GM10248 (cell line): ENCODE measurements at places on chromosomes 7 and 10.

GRCh38 chr7:11177793-11178192, 204.1 kb downstream of the PHF14 start:
- no peak for DNase-seq

DNA sequence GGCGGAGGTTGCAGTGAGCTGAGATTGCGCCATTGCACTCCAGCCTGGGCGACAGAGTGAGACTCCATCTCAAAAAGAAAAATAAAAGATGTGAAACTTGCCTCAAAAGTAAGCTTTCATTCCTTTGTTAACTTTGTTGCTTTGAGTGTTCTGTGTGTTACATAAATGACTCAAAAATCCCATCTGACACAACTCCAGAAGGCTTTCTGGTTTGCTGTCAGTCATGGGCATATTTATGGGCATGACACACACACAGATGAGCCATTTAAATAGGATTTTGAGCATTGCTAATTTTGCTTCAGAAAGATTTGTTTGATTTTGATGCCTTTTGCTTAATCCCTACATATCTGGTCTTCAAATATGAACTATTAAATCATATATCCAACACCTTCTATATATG, 82.6 kb downstream of the CACNB2 start:
- DNase-seq: no peak

DNA sequence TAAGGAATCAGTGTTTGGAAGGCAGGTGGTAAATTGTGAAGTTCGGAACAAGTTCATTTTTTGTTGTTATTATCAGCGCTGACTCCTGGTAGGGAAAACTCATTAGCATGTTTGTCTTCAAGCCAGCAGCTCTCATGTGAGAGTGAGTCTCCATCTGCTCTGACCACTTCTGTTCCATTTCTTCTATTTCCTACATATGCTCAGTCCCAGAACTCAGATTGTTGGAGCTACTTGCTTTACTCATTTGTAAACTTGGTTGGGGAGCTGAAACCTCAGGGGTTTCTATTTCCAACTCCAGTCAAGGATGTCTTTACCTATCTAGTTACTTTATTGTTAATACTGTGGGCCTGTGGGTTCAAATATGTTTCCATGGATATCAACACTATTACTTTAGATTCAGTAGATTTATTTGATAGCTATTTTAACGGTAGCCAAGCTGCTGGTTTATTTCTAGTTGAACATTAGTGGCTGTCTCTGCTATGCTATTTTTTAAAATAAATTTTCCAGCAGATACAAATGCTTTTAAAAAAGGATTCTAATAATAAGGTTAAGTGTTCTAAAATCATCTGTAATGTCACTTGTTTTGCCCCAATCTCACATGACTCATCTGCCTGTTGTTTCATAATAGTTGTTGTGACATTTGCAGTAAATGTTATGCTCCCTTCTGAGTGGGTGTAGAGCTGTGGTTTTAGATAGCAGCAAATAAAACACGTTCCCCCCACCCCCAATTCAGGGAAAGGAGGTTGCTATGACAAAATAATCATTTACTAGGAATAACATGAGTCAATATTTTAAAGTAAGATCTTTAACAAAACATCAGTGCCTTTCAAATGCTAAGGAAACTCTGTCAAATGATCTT, 143.3 kb downstream of the HDAC9 start:
- no peak for DNase-seq

- no peak for DNase-seq
Measured at GRCh38 chr7:149644754-149645153, 128.6 kb downstream of the ZNF467 start.

GRCh38 chr10:84957427-84957826, 629.0 kb downstream of the CCSER2 start:
- DNase-seq: no peak

DNA sequence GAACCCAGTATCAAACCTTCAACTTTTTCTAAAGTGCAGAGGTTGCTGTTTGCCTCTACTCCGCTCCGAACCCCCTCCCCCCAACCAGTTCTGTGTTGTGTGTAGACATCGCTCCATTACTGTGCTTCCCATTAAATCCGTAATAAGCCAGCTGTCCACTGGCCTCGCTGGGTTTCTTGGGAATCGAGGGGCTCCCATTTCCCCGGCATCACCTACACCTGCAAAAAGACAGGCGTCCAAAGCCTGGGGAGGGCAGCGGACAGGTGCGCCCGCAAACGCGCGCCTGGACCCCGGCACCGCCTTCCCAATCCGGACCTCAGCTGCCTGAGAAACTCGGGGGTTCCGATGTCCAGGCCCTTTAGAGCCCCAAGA, 631 bp downstream of the RTKN2 start:
- DNase-seq: peak; percentile 11

GRCh38 chr10:27998178-27998953, 513 bp downstream of the ODAD2 start:
- DNase-seq: no peak

DNA sequence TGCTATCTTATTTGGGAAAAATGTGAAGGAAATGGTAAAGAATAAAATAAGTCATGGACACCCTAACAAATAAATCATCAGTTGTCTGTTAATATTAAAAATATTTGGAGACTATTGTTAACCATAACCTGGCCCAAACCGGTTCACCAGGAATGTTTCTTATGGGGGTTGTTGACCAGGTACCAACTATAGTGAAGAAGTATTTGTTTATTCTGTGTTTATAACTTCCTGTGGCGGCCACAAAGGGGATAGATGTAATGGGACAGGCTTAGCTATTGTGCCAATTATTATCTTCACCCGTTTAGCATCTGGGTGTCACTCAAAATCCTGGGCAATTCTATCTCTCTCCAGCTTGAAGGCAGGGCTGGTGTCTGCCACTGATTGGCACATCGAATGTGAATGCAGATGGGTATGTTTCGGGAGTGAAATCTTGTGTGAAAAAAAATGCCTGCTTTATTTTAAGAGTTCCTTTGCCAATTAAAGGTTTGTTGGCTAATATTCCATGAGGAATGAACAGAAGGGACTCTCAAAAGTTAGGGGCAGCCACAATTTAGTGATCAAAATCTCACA, 500.9 kb downstream of the ARL4A start:
- DNase-seq: no peak

- DNase-seq: no peak
Measured at GRCh38 chr7:2242541-2243429, 759 bp downstream of the NUDT1 start.

DNA sequence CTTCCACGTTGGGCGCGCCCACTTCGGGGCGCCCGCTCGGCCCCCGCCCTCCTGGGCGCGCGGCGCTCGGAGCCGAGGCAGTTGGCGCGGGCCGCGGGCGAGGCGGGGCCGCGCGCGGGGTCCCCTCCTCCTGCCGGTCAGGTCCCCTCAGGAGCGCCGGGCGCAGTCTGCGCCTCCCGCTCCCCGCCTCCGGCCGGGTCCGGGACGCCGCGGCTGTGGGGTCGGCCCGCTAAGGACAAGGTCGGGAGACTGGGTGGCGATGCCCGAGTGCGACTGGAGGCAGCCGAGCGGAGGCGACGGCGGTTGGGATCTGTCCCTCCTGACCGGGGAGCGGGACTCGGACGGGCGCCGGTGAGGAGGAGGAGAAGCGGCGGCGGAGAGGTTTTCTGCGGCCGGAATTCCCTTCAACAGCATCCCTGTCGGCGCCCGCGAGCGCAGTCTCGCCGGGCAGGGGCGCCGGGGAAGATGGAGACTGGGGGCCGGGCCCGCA, at the start of gene ATRNL1:
Gene ATRNL1, plus strand, starts transcription at position 80 of the 490 bp plus-strand sequence. Its CDS starts 386 bp downstream, at position 466.
- peak; percentile 47 for DNase-seq

DNA sequence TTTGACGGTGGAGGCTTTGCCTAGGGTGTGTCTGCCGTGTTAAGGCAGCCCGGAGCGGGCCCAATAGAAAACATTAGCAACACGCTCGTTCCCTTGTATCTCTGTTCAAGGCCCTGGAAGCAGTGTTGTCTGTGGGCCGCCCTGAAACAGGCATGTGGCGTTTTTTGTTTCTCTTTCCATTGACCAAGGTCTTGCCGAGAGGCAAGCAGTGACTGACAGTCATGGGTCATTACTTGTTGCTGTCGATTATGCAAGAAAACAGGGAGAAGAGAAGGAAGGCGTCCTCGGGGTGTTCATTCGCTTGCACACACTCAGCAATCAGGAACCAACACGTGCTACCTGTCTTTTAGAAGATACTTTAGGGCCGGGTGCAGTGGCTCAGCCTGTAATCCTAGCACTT, 92.5 kb downstream of the EZH2 start:
- DNase-seq: no peak

- no peak for DNase-seq
Measured at GRCh38 chr7:90320801-90321494, at the start of gene FAM237B. FAM237B (minus strand) TSS chr7:90321304; CDS start chr7:90319748, 1,556 bp downstream.

GRCh38 chr7:27424749-27425148, 182.1 kb downstream of the EVX1 start:
- DNase-seq: no peak

DNA sequence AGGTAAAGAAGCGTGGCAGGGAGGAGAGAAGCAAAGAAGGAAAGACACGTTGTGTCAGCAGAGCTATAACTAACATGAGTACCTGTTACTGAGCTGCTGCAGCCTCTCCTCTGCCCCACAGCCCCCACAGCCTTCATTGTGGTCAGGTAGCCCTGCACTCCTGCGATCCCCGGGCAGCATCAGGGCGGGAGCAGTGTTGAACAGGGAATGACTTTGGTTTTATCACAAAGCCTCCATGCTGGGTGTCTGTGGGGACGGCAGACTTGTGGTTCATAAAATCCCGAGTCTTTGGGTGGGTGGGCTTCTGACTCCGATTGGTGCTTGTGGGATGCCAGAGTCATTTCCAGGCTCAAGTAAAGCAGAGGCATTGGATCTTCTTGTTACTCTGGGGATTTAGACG, 14.8 kb upstream of the PRKAG2 start:
- no peak for DNase-seq

GRCh38 chr10:76091926-76092325, 660.5 kb downstream of the LRMDA start:
- DNase-seq: no peak

DNA sequence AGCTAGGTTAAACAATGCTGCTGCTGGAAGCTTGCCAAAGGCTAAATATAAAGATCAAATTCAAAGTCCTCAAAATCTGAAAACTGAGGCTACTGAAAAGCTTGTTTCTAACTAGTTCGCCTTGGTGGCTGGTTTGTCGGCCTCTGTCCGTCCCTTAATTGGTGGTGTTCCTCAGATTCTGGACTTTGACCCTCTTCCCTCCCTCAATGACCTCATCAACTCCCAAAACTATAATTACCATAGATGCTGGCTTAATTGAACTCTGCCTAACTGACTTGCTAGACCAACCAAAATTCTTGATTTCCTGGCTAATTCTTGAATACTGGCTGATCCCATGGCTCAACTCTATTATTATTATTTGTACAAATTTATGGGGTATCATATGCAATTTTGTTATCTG, 15.6 kb downstream of the ARHGAP21 start:
- DNase-seq: no peak

DNA sequence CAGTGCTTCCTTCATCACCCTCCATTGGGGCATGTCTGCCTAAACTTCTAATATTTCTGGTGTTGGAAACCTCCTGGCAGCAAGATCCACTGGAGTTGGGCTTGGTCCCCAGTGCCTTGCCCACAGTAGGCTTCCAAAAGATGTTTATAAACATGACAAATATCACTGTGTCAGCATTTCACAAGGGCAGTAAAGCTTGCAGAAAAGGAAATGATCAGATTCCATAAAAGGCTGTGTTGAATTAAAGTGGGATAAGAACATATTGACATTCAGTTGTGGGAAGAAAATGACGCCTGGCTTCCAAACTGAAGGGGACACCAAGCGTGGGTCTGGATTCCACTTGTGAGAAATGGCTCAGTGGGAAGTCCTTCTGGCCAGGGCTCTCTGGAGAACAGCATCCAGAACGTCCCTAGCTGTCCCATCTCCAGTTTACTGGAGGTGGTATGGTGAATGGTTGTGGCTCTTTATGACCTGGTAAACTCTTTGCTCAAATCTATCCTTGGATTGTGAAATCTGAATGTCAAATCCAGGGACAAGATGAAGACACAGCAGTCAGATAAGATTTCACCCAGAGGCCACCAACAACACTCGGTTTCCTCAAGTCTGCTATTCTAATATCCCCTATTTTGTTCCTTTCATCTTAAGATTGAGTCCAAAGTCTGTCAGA, 287.2 kb downstream of the TNS3 start:
- DNase-seq: no peak

DNA sequence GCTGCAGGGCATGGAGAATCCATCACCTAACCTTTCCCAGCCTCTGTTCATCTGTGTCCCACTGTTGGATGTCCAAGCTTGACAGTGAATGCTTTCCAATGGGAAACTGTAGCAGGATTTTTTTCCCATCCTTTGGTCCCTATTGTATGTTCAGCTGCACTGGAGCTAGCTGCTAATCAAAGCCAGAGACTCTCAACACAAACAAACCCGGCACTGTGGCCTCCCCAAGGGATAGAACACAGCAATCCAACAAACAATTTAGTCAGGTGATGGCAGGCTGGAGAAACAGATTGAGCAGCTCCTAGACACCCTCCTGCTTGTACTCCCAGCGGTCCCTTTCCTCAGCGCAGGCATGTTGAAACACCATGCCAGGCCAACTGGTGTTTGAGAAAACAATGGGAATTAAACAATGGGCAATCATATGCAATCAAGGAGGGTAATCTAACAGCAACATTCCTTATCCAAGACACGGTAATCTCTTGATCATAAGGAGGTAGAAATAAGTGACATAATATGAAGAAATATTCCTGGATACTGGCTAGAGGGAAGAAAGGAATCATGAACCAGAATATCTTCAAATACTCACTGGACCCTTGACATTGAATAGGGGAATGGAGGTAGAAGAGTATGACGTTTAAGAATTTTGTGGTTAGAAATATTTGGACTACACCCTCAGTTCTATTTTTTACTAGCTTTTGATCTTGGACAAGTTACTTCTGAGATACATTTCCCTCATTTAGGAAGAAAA, 15.0 kb downstream of the PTN start:
- no peak for DNase-seq

DNA sequence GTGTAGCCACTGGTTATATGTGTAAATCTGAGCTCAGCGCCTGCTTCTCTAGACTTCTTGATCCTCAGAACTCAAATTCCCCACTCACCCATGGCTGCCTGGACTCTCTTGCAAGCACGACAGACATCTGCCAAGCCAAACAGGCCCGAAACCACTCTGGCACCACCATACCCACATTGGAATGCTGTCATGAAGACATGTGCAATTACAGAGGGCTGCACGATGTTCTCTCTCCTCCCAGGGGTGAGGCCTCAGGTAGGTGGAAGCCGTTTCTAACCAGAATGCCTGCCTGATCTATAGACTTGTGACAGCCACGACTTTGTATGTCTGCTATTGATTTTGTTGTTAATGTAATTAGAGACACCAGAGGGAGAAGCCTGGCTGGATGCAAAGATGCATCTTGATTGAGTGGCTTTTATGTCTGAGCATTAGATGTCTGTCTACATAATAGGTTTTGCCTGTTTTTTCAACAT, 4.0 kb downstream of the BAMBI start:
- no peak for DNase-seq

DNA sequence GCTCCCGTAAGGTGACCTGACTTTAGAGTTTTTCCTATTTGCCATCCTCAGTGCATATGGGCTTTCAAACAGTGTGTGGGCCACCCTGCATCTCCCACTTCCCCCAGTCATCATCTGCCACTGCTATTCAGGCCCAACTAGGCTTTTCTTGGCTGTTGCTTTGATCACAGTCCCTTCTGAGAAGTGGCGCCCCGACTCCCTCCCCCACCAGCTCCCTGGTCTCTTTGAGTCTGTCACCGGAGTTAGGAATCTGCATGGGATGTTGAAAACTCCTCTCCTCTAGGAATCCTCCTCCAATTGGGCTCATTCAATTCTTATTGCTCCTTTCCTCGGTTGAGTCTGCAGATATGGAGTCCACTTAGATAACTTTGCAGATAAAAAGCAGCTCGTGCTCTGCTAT, 32.1 kb downstream of the HIF1AN start:
- no peak for DNase-seq
